Renal cortex interstitium (tissue), 15 donors: ENCODE measurements at places on chromosomes 3 and 15.

- no peak for DNase-seq
Measured at GRCh38 chr15:37009288-37009687, 91.1 kb downstream of the MEIS2 start.

DNA sequence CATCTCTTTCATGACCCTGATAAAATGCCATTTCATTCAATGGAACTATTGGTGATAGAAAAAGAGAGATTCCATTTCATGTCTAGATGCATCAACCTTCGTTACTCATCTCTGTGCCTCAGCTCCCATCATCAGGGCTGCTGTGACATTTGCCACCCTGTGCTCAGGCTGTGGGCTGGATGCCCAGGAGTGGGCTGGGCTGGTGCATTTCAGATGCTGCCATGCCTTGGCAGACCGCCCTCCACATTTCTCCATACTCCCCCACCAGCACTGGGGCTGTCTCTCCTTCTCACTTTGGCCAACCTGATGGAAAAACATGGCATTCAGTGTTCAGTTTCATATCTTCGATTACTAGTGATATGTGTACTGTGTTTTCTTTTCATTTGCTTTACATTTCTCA is 59.1 kb downstream of the DNASE1L3 start:
- no peak for DNase-seq

DNA sequence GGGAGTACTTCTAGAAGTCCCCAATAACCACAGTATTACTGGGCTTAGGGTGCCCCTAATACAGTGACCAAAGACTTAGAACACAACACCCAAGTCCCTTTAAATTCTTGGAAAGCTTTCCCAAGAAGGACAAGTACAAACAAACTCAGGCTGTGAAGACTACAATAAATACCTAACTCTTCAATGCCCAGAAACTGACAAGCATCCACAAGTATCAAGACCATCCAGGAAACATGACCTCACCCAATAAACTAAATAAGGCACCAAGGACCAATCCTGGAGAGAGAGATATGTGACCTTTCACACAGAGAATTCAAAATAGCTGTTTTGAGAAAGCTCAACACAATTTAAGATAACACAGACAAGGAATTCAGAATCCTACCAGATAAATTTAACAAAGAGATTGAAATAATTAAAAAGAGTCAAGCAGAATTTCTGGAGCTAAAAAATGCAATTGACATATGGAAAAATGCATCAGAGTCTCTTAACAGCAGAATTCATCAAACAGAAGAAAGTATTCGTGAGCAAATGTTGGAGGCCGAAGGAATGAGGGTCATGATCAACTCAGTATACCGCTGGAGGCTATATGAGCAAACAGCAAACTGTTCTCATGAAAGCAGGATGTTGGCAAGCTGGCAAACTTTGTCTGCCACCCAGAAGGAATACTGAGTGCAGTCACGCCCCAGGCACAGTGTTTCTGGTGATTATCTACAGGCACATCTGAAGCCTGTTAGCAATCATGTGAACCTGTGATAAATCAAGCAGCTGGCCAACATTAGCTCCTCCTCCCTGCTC is 87.0 kb upstream of the NECTIN3 start:
- no peak for DNase-seq

DNA sequence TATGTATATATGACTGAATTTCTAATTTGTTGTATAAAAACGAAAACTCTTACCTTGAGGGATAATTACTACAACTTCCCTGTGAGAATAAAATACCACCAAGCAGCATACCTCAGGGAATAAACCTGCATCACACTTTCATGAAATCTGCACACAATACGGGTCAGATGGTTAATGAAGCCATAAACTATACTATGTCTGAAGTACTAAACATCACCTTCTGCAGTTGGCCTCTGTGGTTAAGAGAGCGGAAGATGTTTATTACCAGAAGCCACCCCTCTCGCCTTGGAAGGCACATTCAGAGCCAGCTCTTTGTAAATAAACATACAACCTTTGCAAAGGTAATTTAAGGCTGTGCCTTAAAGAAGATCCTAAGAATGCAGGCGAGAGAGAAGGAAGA is 462.1 kb upstream of the NR2F2 start:
- DNase-seq = no peak

GRCh38 chr15:78084449-78084750 is 6.9 kb upstream of the TBC1D2B start:
- DNase-seq = no peak

DNA sequence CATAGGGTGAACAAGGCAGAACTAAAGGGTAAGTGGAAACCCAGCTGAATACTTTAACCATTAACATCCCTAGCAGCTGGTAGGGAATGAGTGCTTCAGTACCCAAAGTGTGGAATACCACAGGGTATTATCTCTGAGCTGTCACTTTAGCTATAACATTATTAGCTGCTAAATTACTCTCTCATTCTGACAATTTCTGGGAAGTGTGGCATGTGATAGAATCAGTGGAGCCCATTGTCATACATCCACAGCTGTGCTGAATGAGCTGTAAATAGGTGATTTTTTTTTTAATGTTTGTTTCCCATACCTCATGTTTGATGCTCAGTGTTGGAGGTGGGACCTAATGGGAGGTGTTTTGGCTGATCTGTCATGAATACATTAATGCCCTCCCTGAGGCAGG is 894.3 kb downstream of the DIPK2A start:
- DNase-seq = no peak

- DNase-seq = no peak
Measured at GRCh38 chr15:68537506-68537905, 41.3 kb upstream of the CORO2B start.

DNA sequence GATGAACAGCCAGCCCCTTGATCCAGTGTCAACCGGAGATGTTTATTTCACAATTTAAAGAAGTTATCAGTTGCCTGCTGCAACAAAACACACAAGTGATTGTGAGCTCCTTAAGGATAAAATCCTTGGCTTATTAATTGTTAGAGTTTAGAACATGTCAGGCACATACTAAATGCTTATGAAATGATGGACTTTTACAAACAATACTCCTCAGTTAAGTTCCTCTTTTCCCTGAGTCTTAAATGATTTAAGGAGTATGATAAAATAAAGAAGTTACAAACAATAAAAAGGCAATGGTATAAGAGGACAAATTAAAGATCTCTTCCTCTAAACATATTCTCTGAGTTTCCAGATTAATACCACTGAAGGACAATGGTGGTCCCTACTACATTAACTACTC is 5.7 kb downstream of the GHSR start:
- no peak for DNase-seq

GRCh38 chr3:5197470-5198312 is 10.2 kb downstream of the EDEM1 start:
- DNase-seq = no peak

DNA sequence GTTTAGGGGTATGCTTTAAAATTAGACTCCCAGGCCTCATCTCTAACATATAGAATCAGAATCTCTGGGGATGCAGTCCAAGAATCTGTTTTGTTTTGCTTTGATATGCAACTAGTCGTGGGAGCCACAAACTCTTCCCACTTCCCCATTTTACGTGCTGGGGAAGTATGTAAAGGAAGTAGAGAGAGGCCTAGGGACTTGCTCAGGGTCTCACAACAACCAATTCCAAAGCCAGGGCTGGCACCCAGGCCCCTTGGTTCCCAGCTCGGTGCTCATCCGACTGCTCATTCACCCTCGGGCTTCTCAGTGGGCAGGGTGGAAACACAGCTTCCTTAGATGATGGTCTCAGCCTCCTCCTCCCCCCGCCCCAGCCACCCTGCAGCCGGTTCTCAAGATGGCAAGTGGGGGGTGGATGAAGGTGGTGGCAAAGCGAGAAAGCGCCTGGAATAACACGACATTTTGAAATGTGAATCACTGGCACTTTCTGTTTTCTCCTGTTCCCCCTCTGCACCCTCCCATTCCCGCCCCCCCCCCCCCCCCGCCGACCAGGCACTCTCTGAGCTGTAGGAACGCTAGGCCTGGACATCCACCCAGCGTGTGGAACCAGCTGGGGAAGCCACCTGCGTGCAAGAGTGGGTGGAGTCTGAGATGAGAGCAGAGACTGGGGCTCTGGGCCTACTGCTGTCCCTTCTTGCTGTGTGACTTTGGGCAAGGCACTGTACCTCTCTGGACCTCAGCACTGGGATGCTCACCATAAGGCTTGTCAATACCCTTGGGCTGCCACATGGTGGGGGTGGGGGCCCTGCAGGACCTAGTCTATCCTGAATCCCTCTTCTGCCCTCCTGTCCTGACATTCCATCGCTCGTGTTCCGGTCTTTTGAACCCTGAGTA is 214.5 kb downstream of the RPLP1 start:
- DNase-seq = no peak

GRCh38 chr15:72786676-72787345 is 3.3 kb upstream of the ADPGK start:
- no peak for DNase-seq

GRCh38 chr15:86849558-86850285 is 770.1 kb downstream of the AGBL1 start:
- no peak for DNase-seq

- no peak for DNase-seq
Measured at GRCh38 chr3:16927485-16927884, 42.7 kb downstream of the PLCL2 start.

DNA sequence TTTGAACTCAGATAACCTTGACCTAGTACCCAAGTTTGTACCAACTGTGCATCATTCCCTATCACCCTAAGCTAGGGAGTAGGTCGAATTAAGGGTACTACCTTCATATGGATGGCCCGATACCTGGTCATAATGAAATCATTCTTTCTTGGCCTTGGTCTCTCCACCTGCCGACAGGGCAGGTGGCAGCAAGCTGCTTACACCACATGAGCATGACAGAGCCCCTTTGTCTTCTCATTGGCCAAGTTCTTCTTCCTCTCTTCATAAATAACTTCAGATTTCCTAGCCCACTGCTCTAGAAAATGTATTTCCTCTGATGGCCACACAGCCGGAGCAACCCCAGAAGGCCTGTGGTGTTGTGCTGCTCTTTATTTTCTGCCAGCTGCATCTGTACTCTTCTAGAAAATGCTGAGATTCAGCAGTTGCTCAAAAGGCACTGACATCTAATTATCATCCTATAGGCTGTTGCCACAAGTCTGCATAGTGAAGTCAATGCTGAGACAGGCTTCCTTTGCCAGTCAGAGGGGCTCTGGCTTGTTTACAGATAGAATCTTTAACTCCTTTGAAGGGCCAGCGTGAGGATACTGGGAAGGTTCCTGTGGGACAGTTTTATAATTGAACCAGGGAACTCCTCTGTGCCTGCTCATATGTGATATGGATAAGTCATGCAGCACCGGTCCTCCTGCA is 304.2 kb downstream of the PTPRG start:
- DNase-seq = no peak

DNA sequence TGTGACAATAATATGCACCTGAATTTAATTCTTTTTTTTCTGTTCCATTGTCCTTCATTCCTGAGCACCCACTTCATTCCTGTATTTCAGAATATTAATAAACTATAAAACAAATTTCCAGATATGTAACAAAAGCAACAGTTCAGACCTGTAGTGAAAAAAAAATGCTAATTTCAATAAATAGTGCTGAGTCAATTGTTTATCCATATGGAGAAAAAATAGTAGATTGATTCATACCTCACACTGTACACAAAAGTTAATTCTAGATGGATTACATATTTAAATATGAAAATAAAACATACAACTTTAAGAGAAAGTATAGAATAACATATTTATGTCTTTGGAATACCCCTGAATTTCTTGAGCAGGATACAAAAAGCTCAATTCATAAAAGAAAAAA is 43.9 kb upstream of the KCNH8 start:
- DNase-seq = no peak

- no peak for DNase-seq
Measured at GRCh38 chr3:127711021-127711695, 38.4 kb downstream of the ABTB1 start.

- no peak for DNase-seq
Measured at GRCh38 chr15:69414701-69415167, 585 bp downstream of the KIF23 start.

- no peak for DNase-seq
Measured at GRCh38 chr15:95043933-95044313, 812.6 kb downstream of the MCTP2 start.

DNA sequence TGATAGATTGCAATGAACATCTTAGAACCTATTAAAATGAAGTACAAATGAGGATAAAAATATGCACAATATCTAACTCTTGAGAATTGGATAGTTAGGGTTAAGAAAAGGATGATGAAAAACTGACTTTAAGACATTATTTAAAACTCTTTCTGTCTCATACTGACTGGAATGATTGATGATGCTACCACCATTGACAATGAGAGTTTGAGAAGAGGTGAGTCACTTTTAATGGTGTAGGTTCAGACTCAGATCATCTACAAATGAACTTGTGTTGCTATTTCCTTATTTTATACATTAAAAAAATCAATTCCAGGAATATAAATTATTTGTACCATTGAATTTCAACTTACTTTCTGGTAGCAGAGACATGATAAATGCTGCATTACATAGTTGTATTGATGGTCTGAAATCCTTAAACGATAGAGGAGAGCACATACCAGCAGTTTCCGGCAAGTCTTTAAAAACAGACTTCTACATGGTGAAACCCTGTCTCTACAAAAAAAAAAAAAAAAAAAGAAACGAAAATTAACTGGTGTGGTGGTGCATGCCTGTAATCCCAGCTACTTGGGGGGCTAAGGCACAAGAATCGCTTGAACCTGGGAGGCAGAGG is 409.0 kb downstream of the OTOL1 start:
- DNase-seq = no peak

- no peak for DNase-seq
Measured at GRCh38 chr3:169846458-169847193, 23.1 kb downstream of the LRRC31 start.

- no peak for DNase-seq
Measured at GRCh38 chr3:183782576-183783276, 42.7 kb downstream of the MAP6D1 start.

DNA sequence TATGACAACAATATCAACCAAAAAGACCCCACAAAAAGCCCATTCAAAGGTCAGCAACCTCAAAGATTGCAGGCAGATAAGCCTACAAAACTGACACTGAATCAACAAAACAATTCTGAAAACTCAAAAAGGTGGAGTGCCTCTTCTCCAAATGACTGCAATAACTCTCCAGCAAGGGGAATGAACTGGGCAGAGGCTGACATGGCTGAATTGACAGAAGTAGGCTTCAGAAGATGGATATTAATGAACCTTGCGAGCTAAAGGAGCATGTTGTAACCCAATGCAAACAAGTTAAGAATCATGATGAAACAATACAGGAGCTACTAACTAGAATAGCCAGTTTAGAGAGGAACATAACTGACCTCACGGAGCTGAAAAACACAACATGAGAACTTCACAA is 20.4 kb upstream of the SLC25A38 start:
- DNase-seq = no peak

DNA sequence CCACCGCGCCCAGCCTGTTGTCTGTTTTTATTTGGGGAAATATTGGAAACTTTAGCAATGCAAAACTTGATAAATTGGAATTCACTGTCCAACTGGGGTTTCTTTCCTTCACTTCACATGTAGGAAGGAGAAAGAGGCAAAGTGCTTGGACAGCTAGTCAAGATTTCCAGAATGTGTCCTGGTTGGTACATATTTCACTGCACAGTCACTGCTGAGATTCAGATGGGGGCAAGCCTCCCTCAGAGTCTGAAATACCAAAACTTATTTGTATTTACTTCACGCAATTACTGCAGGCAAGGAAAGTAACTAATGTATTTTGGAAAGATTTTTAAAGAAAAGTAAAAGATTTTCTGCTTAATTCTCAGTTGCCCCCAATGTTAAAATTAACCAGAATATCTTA is 21.0 kb downstream of the LRRC31 start:
- DNase-seq = no peak

GRCh38 chr3:88137836-88138235 is 11.9 kb upstream of the C3orf38 start:
- DNase-seq = no peak
